Stimulated activated CD8-positive, alpha-beta memory T cell treated with anti-CD3 and anti-CD28 coated beads, Interleukin-4, amount 100 ng/mL, for 4 hours (primary cell): ENCODE measurements at places on chromosomes 12 and 14.

- no peak for DNase-seq
Measured at GRCh38 chr12:81128930-81129554, 51.2 kb downstream of the ACSS3 start.

DNA sequence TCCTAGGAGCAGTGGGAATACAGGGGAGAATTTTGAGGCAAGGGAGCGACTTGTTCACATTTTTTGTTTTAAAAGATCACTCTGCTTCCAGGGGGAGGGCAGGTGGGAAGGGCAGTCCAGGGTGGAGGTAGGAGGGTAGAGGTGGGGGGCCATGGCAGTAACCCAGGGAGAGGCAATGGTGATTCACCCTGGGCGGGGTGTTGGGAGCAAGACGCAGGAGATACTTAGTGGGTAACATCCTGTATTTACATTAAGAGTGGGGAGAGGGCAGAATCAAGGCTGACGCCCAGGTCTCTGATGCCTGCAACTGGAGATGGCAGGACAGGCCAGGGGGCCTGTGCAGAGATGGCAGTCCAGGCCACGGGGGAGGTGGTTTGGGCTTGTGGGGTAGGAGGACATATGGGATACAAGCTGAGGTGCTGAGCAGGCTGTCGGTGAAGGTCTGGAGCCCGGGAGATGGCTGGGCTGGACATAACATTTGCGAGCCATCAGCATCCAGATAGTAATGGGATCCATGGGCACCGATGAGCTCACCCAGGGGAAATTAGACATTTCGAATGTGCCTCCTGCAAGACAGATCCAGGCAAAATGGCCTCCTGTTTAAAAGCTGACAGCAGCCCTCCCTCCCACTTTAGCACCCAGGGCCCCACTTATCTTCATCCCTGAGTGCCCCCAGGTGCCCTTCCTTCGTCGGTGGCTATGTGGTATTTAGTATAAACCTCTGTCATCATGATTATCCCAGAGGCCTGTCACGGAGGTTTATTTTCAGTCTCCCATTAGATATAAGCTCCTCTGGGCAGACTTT is 9.3 kb downstream of the EML1 start:
- no peak for DNase-seq

DNA sequence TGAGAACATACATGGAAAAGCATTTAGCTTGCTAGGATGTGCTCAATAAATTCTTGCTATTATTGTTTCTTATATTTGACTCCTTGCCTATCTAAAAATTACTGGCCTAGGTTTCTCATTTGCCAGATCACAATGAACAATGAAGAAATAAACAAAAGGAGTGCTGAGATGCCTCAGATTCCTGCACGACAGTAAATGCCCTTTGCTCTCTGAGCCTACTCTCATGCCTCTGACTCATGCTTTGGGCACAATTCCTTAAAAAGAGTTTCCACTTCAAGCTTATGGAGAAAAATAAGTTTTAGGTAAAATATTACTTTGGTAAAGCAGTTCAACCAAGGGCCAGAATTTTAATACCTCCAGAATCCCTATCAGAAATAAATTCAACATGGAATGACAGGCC is 30.9 kb downstream of the GRIN2B start:
- DNase-seq = no peak

DNA sequence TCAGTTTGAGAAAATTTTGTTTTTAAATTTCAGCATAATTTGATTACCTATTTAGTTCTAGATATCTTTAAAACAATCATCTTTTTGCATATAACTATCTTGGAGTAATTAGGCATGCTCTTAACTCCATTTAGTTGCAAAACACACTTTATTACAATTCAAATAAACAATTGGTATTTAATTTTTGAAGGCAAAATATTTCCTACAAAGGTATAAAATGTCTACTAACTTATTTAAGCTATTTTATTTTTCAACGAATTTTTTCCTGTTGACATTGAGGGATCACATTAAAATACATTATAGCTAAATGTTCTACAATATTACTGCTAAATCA is 8.3 kb downstream of the FOXA1 start:
- no peak for DNase-seq

DNA sequence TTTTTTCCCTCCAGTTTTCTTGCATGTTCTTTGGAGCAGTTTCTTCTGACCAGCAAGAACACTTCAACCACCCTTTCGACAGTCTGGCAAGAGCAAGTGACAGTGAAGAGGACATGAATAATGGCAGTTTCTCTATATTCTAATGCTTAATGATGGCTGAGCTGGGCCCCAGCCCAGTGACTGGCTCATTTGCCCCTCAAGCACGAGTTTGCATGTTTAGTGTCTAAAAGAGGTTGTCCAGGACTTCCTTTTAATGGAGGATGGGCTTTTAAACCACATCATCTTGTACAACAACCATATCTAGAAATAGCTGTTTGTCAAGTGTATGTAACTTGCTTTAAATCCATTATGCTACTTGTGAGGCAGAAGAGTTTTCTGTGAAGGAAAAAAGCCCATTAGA is 28.4 kb downstream of the RAD9B start:
- DNase-seq = no peak

DNA sequence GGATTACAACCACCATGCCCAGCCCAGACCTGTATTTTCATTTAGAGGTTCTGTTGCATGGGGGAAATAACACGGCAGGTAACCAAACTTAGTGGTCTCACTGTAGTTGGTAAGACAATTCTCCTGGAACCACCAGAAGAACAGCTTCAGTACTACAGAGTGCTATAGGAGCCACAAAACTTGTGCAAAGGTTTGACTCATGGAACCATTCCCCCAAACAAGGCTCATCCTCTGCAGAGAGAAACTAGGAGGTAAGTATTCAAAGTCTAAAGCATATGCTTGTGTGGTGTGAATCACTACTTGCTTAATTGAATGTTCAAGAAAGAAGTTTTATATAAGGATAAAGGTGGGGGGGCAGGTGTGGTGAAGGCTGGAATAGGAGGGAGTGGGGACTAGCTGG is 58.7 kb downstream of the GNS start:
- DNase-seq = no peak

DNA sequence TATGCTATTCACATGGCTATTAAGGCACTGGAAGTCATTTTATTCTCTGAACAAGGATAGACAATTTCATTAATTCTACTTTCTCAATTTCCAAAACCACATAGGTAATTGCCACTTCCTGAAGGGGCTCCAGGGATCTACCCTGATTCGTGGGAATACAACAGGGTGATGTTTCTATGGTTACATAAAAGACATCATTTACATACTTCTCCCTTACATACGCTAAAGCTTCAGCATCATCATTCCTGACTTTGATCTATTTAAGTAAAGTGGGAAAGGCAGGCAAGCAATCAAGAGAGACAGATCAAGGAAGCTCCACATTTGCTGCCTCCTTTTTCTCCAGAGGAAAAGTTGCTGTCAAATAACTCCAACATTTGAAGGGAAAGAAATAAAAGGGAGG is 118.8 kb upstream of the SINHCAF start:
- no peak for DNase-seq

GRCh38 chr14:49972131-49972671 is 79.3 kb downstream of the ARF6 start:
- no peak for DNase-seq

DNA sequence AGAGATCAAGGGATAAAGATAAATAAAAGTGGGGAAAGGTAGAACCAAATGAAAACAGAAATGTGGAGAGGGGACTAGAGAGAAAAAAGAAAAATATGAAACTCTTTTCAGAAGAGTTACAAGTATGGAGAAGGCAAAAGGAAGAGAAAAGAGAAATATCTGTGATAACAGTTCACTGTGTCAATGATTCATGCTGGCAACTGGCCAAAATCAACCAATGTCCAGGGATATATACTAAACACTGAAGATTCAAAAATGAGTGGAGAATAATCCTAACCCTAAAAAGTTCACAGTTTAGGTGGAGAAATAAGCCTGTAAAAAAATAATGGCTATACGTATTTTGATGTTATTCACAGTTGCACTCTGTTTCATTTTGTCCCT is 372.3 kb upstream of the KITLG start:
- no peak for DNase-seq

GRCh38 chr14:99254328-99255009 is 17.5 kb downstream of the BCL11B start:
- no peak for DNase-seq

- no peak for DNase-seq
Measured at GRCh38 chr12:24795699-24796347, 153.1 kb downstream of the BCAT1 start.

DNA sequence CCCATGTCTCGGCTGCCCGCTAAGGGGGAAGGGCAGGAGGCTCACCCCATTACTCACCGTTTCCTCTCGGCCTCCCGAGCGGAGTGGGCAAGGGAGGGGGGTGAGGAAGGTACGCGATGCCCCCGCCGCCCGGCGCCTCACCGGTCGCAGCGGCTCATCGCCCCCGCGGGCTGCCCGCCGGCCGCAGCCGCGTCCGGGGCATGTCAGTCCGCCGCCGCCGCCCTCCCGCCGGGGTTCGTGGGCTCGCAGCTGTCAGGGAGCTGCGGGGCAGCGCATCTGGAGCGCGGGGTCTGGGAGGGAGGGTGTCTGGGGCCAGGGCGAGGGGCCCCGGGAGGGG is 461 bp downstream of the SLC8A3 start:
- DNase-seq = no peak

DNA sequence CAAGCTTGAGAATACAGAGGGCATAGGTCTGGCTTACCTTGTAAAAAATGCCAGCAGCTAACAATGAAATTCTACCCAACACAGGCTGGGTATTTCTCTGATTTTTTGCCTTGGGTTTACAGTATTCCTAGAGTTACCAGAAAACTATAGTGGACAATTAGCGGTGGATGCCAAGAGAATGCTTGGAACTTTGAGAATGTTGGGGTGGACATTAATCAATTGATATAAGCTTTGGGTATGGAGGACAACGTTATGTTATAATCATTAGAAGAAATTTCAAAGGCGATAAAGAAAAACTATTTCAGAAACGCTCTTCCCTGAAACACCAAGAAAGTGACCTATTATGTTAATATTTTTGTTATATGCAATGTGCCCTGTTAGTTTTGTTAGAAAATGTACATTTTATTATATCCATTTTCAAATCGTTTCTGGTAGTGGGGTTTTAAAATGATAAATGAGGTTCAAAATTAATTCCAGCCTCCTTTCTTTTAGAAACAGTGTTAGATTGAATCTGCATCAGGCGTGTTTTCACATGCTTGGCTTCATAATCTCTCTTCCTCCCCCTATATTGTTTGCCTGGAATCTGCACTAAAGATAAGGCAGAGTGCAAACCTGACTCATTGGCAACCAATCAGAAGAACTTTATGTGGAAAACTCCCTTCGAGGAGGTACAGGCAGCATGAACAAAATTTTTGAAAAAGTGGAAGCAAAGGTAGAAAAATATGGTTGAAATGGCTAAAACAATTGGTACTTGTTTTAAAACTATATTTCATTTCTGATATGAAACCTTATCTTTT is 1.4 kb upstream of the PTPRQ start:
- no peak for DNase-seq

DNA sequence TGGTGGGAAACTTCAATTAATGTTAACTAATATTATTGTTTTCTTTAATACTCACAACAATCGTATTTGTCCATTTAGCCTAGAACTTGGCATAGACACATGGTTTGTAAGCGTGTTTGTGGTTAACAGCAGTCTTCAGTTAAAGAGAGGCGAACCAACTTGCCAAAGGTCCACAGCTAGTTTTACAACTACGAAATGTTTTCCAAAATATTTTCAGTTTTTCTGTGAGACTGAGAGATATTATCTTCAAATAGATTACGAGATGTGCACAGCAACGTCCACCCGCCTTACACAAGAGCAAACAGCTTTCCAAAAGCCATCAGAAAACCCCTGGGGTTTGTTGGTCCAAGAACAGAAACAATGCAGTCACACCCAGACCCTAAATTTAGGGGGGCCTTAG is 58.6 kb upstream of the RASSF3 start:
- no peak for DNase-seq

DNA sequence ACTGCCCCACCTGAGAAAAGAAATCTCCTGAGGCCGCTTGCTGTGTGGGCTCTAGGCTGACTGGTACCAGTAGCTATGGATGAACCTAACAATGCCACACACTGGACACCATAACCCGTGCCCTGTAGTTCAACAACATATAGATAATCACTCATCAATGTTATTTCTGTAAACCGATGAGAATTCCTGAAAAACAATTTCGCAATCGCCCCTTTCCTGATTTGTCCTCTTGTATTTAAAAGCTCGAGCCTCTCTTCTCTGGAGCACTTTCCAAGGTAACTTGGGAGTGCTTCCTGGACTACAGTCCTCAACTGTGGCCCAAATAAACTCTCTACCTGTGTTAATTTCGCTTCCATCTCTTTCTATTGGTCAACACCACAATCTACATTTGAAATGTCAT is 26.1 kb upstream of the PPP2R5C start:
- DNase-seq = no peak

GRCh38 chr12:88225776-88226175 is 83.7 kb downstream of the TMTC3 start:
- DNase-seq = no peak

DNA sequence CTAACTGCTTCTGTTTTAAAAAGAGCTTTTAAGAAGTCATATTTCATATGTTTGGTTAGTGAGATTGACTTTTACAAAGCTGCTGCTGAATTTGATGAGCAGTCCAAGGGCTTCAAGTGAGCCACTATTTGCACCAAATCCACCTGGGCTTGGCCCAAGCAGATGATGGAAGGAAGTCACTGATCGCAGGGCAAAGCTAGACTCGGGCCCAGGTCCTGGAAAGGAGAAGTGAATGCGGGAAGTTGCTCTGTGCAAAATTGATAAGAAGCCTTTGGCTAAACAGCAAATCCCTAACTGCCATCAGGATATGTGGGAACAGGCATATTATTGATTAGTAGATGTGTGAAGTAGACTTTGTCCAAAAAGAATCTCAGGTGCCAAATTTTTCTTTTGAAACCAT is 30.5 kb downstream of the PLXNC1 start:
- DNase-seq = no peak

DNA sequence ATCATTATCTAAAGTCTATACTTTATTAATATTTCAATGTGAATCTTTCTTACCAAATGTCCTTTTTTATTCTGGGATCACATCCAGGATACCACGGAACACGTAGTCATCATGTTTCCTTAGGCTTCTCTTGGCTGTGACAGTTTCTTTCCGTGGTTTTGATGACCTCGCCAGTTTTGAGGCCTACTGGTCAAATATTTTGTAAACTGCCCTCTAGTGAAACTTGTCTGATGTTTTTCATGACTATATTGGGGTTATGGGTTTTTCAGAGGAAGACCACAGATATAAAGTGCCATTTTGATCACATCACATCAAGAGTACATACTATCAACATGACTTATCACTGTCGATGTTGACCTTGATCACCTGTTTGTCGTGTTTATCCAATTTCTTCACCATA is 14.1 kb upstream of the SERPINA6 start:
- no peak for DNase-seq

GRCh38 chr14:83164016-83164415 is 1630.4 kb upstream of the SEL1L start:
- DNase-seq = no peak

DNA sequence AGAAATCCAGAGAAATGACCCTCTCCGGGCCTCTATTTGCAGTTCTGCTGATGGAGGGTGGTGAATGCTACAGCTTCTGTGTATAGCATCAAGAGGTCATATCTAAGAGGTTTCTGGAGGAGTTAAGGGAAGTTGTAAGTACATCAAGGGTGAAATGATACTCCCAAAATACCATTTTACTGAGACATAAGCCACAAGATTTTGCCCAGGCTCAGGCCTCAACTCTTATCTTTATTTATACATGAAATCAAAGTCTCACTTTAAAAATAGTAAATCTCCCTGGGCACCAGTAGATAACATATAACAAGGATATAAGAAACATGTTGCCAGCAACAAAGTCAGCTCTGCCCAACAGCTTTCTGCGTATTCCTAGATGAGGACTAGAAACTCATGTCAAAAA is 40.4 kb downstream of the NIN start:
- DNase-seq = no peak
